ENCODE measurements at places on chromosomes 12 and 14. TPM values are rescaled to one million over a fixed set of nuclear protein-coding genes. Genes with fewer than 3 reads are reported as not detected.

Gene DAO
- not detected for total RNA-seq

Gene KRT6A
- total RNA-seq = 8.1 TPM

Gene ITFG2
- total RNA-seq = 18.6 TPM

Gene TAS2R20
- total RNA-seq = 0.10 TPM

Gene CLSTN3
- total RNA-seq = 16.0 TPM

Gene RASSF8
- total RNA-seq = 11.6 TPM

Gene LHX5
- not detected for total RNA-seq

Gene NPAS3
- not detected for total RNA-seq

Gene PLCZ1
- total RNA-seq = not detected

Gene NTS
- 84.7 TPM for total RNA-seq

Gene NELL2
- total RNA-seq = 0.11 TPM

Gene PARPBP
- 16.6 TPM for total RNA-seq

Gene LUM
- 0.28 TPM for total RNA-seq

Gene JPH4
- 0.06 TPM for total RNA-seq

Gene TTC6
- 0.34 TPM for total RNA-seq

Gene TSPAN19
- not detected for total RNA-seq

Gene MIP
- total RNA-seq = 0.24 TPM

Gene SERPINA9
- total RNA-seq = not detected

Gene NGB
- not detected for total RNA-seq

Gene RERGL
- not detected for total RNA-seq

Gene EID3
- total RNA-seq = 7.0 TPM

Gene ZNF385A
- 21.2 TPM for total RNA-seq

Gene TNFAIP2
- total RNA-seq = 262 TPM

Gene NKX2-8
- total RNA-seq = 3.1 TPM

Gene SLC2A14
- total RNA-seq = 0.36 TPM

Gene HCAR3
- total RNA-seq = 0.15 TPM

Gene KCNH3
- total RNA-seq = 2.3 TPM

Gene OR4K15
- total RNA-seq = not detected

Gene CMKLR1
- total RNA-seq = not detected

Gene SLC6A12
- total RNA-seq = 1.3 TPM

Gene MYRFL
- total RNA-seq = not detected

Gene NRIP2
- not detected for total RNA-seq

Gene CFAP251
- 0.96 TPM for total RNA-seq

Gene NOS1
- 0.30 TPM for total RNA-seq

Gene MYL2
- 0.54 TPM for total RNA-seq

Gene KLRG1
- 0.94 TPM for total RNA-seq

Gene CCDC196
- not detected for total RNA-seq

Gene RND1
- 5.8 TPM for total RNA-seq

Gene INHBC
- not detected for total RNA-seq

Gene SMCO2
- 0.17 TPM for total RNA-seq

Gene GLT8D2
- total RNA-seq = 0.22 TPM

Gene ZC2HC1C
- 4.1 TPM for total RNA-seq

Gene YBX3
- total RNA-seq = 259 TPM

Gene FGD4
- 9.6 TPM for total RNA-seq

Gene RGS6
- not detected for total RNA-seq

Gene FAM186B
- 0.19 TPM for total RNA-seq

Gene CBLN3
- 0.77 TPM for total RNA-seq

Gene ALX1
- 4.5 TPM for total RNA-seq

Gene PMEL
- total RNA-seq = 1.1 TPM

Gene ERP27
- total RNA-seq = not detected

Gene KERA
- total RNA-seq = not detected

Gene AJUBA
- total RNA-seq = 36.1 TPM

Gene KRT74
- total RNA-seq = not detected

Gene FOXA1
- 7.6 TPM for total RNA-seq

Gene C12orf50
- total RNA-seq = 0.12 TPM

Gene DBX2
- not detected for total RNA-seq
